ENCODE measurements at places on chromosomes 1 and 21. TPM values are rescaled to one million over a fixed set of nuclear protein-coding genes. Genes with fewer than 3 reads are reported as not detected.
A peak's percentile ranks its signal among the peaks of the same experiment; 100 is the strongest.

GRCh38 chr1:86912281-86912900 is 1.5 kb downstream of the SELENOF start:
- no peak for DNase-seq

GRCh38 chr1:93672069-93672468 is 9.6 kb downstream of the BCAR3 start:
- DNase-seq: peak; percentile 42

OR2L3 gene
- polyA plus RNA-seq: not detected

DNA sequence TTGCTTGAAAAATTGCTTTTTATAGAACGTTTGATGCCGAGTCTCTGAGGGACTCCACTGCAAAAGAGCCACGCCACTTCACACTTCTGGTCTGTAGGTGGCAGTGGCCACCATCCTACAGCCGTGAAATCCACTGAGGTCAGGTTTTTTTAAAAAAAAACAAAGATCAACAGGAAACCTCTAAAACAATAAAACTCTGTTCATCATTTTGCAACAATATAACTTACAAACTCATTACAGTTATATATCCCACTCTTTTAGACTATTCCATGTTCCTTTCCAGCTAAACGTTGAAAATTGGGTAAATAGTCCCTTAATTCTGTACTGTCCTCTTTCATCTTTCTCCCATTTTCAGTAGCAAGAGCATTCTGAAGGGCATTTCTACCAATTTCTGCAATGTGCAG is 64.6 kb upstream of the FMN2 start:
- peak; percentile 43 for DNase-seq
